ENCODE measurements at places on chromosomes 16 and 17.
A peak's percentile ranks its signal among the peaks of the same experiment; 100 is the strongest.

- no peak for DNase-seq
Observed at GRCh38 chr17:40179923-40180659, 2.8 kb downstream of the RAPGEFL1 start.

DNA sequence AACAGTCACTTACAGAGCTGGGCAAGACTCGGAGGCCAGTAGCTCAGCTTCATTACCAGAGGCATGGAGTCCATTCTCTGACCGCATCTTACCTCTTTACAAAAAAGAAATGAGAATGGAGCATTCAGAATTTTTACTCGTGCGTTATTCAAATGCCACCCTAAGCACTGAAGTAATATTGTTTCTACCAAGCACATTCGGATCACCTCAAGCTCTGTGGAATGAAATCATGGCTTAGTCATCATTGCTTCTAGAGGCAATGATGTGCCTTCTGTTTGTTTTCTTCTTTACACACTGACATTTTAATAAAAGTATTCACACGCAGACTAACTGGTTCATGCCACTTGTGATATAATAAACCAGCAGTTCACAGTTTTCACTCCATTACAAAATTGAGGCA lies 206.8 kb downstream of the PHKB start:
- DNase-seq: no peak

DNA sequence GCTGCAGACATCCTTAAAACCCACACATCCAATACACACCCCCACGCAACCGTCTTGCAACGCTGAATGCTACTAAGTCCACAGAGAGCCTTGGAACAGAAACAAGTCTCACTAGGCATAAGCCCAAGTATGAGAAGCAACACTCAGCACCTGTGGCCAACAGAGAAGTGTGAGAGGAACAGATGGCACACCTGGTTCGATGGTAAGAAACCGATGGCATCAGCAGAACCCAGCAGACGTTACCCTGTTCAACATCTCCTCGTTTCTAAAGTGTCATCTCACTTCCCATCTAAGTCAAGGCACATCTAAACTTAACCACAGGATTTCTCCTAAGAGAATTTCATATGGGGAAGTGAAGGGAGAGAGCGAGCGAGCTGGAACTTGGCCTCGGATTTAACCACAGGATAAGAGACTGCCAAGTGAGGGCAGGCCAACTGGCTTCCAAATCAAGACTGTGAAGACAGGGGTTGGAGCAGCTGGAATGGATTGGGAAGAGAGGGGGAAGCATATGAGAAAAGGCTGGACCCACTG lies 41.0 kb downstream of the NXPH3 start:
- DNase-seq: no peak

GRCh38 chr16:24070851-24071250 lies 185.3 kb upstream of the CACNG3 start:
- peak; percentile 51 for DNase-seq

DNA sequence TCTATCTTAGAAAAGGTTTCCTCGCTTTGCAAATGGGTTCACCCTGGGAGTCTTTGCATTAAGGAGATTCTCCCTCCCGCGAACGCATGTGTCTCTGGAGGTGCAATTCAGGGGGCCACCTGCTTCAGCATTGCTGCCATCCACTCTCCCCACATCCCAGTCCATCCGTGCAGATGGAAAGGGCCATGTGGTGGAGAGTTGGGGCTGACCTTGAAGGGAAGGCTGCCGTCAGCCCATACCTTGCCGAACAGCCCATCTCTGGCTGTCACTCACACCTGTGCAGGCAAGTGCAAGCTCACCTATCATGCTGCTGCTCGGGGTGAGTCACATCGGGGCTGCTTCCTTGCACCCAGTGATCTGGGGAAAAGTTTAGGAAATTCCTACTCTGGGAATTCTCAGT lies 106.1 kb downstream of the ZNF423 start:
- no peak for DNase-seq

DNA sequence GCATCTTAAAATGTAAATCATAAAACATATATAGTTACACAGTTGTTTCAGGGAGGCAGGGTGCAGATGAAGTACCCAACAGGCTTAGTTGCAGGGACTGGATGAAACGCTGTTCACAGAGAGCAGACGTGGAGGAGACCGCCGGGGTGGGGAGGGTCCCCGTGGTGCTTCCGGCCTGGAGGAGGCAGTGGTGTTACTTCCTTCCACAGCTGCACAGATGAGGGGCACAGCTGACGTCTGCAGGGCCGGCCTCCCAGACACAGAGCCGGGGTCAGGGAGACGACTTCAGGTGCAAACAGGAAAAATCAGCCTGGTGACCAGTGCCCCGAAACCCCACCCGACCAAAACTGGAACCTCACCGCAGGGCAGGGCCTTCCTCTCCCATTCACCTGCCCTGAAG lies 17.1 kb downstream of the SPIRE2 start:
- DNase-seq: no peak

DNA sequence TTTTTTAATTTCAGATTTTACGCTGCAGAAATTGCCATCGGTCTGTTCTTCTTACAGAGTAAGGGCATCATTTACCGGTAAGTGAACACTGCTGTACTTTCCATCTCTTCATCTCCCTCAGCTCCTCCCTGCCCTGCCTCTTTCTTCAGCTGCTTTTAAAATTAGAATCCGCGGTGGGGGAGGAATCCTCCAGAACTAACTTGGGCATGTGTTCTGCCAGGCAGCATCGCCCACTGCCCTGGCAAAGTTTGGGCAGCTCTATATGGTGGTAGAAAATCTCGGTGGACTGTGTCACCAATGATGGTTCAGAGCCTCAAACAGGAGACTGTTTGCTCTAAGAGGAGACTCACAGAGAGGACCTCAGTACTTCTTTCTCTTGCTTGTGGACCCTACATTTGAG lies 81.6 kb upstream of the CACNG3 start:
- no peak for DNase-seq

GRCh38 chr16:89637379-89637778 lies 20.1 kb downstream of the CHMP1A start:
- DNase-seq: no peak

DNA sequence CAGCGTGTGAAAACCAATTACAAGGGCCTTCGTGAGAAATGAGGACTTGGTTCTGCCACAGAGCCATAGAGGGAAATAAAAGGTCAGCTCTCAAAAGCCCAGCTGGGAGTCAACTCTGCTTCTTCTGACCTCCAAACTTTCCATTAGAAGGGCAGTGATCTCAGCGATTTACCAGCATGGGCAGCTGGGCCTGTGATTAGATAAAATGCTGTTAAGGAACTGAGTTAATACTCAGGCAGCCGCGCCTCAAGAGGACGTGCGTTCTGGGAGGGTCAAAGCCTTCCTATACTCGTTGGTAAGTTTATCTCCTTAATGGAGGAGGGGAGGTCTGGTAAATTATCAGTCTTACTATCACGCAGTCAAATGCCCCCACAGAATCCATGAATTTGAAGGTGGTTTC lies 480.2 kb upstream of the ERCC4 start:
- DNase-seq: no peak

DNA sequence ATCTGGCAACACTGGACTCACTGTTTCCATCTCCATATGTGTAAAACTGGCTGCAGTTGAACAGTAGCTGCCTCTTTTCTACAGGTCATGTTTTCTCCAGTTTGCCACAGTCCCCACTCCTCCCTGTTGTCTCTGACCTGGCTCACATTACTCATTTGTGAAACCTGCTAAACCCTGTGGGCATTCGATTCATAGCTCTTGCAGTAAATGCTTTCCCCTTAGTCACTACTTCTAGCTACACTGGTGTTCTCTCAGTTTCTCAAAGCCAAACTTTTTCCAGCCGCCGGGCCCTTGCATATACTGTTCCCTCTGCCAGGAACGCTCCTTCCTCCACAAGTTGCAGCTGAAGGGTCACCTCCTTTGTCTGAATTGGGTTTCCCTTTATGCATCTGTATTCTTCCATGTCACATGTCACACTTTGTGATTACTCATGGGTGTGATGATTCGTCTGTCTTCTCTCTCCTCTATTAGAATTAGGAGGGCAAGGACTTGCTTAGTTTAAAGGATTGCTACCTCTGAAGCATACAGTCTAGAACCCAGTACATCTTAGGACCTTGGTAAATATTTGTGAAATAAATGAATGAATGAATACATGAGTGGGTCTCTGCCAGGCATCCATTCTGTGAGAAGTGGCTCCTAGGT lies 15.0 kb upstream of the MT4 start:
- DNase-seq: no peak

- DNase-seq: peak; percentile 64
Observed at GRCh38 chr17:13562271-13562800, 39.4 kb downstream of the HS3ST3A1 start.

DNA sequence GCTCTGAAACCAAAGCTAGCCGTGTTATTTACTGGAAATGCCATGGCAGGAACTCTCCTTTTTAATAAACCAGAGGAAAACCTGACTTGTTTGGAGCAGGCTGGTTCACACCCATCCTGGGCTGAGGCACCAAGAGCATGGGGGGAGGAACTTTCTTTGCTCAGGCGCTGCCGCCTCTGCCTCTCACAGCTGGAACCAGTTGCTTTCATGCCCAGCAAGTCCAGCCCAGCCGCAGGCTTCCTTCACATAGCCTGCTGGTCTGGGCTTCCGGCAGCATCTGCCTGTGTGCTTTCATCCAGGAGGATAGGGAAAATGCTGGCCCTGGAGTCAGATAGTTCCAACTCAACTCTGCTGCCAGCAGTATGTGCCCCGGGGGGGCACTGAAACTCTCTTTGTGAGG lies 88.1 kb upstream of the ASIC2 start:
- DNase-seq: no peak

- DNase-seq: peak; percentile 25
Observed at GRCh38 chr16:49620158-49620868, 235.6 kb downstream of the ZNF423 start.

DNA sequence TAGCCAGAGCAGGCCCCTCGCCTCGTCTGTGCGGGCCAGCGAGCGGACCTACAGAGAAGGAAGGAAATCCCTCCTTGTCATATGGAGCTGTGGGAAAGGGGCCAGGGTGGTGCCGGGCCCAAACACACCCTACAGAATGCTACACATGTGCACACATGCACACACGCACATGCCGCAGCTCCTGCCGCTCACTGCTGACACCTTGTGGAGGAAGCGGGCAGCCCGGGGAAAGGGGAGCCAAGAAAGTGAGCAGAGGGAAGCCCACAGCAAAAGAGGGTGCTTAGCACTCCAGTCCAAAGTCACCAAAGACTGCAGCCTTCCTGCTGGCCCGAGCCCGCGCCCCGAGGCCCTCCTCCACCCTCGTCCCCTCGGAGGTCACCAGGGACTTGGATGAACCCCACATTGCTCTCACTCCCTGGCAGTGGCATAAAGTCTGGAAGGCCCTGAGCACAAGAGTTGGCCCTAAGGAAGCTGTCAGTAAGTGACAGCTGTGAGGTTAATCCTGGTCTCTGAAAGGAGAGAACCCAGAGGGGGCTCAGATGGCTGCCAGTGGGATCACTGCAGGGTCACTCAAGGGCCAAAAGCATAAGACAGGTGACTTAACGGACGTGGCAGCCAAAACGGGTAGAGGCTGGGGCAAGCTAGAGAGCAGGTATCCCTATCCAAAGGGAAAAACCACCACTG lies 68.2 kb downstream of the MYO18A start:
- peak; percentile 65 for DNase-seq
